ENCODE measurements at places on chromosomes 3 and 15. TPM values are rescaled to one million over a fixed set of nuclear protein-coding genes. Genes with fewer than 3 reads are reported as not detected.

DNA sequence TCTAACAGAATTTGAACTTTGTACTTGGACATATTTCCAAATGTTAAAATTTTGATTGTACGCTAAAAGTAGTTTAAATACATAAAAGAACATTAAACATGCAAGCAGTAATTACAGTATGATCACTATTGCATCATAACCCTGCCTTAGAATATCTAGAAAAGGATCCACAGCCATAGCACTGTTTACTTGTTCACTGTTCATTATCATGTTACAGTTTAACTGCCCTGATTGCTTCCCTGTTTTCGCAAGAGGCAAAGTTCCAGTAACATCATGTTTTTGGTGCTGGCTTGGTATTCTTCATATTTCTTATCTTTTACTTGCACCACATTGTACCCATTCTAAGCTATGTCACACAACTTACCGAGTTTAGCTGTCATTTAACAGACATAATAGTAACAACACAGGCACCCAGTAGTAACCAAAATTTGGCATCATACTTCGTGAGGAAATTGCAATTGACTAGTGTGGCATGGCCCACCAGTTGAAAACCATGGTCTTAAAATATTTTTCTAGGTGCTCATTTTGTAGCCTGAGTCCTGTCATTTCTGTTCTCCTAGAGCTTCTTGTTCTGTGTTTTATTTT lies 13.3 kb upstream of the TMEM87A start:
- DNase-seq = no peak

DNA sequence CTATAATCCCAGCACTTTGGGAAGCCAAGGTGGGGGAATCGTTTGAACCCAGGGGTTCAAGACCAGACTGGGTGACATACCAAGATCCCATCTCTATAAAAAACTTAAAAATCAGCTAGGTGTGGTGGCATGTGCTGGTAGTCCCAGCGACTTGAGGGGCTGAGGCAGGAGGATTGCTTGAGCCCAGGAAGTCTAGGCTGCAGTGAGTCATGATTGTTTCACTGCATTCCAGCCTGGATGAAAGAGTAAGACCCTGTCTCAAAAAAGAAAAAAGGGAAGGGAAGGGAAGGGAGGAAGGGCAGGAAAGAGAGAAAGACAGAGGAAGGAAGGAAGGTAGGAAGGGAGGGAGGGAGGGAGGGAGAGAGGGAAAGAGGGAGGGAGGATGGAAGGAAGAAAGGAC lies 133.7 kb upstream of the LRRN1 start:
- no peak for DNase-seq

DNA sequence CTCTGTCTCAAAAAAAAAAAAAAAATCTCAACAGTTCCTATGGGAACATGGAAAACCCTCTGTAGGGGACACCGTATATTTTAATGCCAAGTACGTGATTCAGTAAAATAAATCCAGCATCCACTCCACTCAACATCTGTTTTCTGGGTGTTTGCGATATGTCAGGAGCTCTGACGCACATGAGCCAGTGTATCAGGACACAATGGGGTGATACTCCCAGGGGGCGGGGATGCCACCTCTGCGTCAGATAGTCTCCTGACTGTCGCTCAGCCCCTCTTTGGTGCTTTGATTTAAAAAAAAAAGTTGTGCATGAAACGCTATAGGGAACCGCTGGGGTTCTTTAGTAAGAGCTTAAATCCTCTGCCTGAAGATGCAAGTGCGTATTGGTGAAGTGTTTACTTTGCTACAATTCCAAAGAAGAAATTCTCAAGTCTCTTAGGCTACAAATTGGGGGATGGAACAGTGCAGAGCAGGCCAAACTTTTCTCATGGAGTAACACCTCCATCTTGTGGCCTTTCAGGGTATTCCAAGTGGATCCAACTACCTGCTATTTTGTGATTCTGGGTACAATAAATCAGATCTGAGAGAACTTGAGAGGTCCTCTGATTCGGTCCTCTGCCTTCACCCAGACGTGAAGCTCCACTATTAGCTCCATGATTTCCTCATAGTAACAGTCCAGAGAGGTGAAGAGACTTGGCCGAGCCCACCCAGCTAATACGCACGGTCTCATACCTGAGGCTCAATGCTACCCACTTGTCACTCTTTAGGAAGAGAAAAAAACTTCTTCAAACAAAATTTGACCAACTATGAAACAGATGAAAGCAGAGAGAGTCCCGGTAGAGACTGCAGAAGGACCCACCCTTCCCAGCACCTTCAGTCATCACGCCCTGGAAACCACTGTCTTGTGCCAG lies 9.3 kb upstream of the NR2E3 start:
- DNase-seq = peak; percentile 68

DNA sequence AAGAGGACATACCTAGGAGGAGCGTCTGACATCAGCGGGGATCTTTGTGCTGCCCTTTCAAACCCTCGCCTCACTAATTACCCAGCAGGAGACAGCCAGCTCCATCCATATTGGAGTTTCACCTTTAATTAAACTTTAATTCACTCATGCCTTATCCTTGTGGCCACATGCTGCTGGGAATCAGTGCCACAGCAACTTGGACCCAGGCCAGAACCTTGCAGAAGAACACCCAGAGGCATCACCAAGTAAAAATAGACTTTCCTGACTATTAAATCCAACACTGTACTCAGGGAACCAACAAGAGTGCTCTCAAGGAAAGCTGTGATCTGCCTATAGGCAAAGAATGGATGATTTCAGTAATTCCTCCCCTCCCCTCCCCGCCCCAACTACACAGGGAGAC lies 23.9 kb downstream of the EIF1B start:
- DNase-seq = no peak

- no peak for DNase-seq
Measured at GRCh38 chr15:94272251-94272898, 41.0 kb downstream of the MCTP2 start.

GRCh38 chr15:63611177-63611576 lies 14.0 kb downstream of the FBXL22 start:
- DNase-seq = no peak

- no peak for DNase-seq
Measured at GRCh38 chr3:53581671-53582070, 87.3 kb downstream of the CACNA1D start.

Gene SLC25A20
- 15.2 TPM for total RNA-seq

Gene CHRNA3
- 19.2 TPM for total RNA-seq

Gene SKOR1
- total RNA-seq = 0.65 TPM

Gene TIGIT
- not detected for total RNA-seq

Gene IMPG2
- total RNA-seq = 0.53 TPM

Measured in type B pancreatic cell (in vitro differentiated cells).